Foreskin melanocyte (primary cell): ENCODE measurements at places on chromosomes 16 and 17.
A peak's percentile ranks its signal among the peaks of the same experiment; 100 is the strongest.

- peak; percentile 77 for DNase-seq
These were observed 53.0 kb downstream of the SF3B3 start for GRCh38 chr16:70576431-70577255.

- no peak for DNase-seq
These were observed 61.1 kb downstream of the HS3ST3B1 start for GRCh38 chr17:14361945-14362508.

- no peak for DNase-seq
These were observed 1.3 kb upstream of the TBX4 start for GRCh38 chr17:61450641-61451537.

GRCh38 chr17:35299135-35299534 lies 56.3 kb downstream of the SLFN5 start:
- no peak for DNase-seq

GRCh38 chr16:17467923-17468540 lies 2.7 kb downstream of the XYLT1 start:
- DNase-seq: peak; percentile 48

GRCh38 chr16:23448392-23448791 lies 4.6 kb downstream of the COG7 start:
- no peak for DNase-seq

GRCh38 chr17:29593591-29594518 lies 923 bp downstream of the ANKRD13B start:
- DNase-seq: no peak

- DNase-seq: no peak
These were observed 23.9 kb downstream of the NFAT5 start for GRCh38 chr16:69589434-69590269.

DNA sequence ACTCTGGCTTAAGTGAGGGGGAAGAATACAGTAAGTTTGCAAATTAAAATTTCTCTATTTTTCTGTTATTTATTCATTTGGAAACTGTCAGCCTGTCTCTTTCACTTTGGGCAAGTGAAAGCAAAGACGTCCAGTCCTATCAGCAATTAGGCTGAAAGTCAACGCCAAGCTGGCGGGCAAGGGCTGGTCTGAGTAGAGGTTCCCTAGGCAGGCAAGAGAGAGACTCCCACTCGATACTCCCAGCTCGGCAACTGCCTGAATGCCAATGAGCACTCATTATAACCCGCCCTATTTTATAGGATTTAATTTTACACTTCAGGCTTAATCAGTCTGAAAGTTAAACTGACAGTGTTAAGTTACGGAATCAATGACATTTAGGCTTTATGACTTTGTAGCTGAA lies 14.3 kb upstream of the SLC38A8 start:
- no peak for DNase-seq

DNA sequence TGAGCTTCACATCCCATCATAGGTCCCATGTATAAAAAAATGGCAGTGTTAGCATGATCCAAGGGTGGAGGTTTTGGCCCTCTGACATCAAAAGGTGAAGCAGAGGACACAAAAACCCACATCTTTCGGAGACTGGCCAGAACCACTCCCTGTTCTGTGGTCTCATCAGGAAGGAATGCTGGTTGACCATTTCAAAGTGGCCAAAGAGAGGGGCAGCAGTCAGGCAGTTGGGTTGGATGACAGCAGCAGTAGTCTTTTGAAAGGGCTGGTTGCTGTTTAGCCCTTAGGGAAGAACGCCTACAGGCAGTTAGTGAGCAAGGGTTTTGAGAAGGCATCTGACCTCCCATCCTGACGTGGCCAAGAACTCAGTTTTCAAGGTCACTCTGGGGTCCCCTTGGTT lies 40.5 kb downstream of the LCMT1 start:
- DNase-seq: peak; percentile 28

GRCh38 chr17:67488161-67488560 lies 111.1 kb downstream of the PITPNC1 start:
- DNase-seq: no peak

- no peak for DNase-seq
These were observed 309.6 kb downstream of the KCNJ2 start for GRCh38 chr17:70478902-70479301.

- no peak for DNase-seq
These were observed 6.7 kb upstream of the GAST start for GRCh38 chr17:41705271-41705991.

DNA sequence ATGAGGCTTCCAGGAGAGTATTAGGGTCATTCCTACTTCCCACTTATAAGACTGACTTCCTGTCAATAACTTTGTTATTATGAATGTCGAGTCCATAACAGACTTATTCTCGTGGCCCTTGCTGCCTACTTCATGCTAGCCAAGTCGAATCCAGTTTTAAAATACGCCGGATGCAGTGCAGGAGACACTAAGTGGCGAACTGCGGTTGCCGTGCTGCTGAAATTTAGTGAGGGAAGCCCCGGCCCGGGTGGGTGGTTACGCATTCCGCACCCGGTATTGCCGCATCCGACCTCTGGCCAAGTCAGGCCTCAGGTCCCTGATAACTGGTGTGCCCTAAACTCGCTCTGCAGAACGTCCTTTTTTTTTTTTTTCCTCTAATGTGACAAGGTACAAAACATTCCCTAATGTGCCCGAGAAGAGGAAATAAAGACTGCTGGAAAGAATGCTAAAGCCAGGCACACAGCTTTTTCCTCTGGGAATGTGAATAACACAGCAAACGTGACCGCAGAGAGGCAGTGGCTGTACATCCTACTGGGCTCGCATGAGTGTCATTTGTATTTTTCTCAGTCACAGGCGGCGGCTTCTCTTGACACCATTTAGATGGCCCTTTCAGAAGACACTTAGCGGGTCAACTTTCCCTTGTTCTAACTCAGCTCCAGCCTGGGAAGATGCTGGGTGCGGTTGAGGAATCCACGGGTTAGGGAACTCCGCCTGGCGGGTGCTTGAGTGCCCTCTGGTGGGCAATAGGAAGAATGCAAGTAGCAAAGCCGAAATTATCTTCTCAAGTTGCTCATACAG lies 7.1 kb upstream of the AKTIP start:
- DNase-seq: peak; percentile 62
